ENCODE measurements at places on chromosomes 4 and X.

- no peak for DNase-seq
Observed at GRCh38 chrX:119617517-119618164, 11.4 kb upstream of the NKRF start.

DNA sequence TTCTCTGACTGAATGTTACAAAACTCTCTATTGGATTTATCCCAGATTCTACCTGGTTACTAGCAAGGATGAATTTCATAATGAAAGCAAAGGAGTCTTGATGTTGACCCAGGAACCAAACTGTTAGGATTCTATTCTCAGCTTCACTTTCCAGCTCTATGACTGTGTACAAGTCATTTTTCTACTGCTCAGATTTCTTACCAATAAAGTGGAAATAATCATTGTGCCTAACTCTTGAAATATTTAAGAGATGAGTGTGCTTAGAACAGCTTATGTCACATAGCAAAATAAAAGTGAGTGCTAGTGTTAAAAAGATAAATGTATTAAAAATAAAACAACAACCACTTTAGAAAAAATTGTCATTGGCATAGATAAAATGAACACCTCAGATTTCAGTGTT lies 45.6 kb downstream of the EPHA5 start:
- no peak for DNase-seq

DNA sequence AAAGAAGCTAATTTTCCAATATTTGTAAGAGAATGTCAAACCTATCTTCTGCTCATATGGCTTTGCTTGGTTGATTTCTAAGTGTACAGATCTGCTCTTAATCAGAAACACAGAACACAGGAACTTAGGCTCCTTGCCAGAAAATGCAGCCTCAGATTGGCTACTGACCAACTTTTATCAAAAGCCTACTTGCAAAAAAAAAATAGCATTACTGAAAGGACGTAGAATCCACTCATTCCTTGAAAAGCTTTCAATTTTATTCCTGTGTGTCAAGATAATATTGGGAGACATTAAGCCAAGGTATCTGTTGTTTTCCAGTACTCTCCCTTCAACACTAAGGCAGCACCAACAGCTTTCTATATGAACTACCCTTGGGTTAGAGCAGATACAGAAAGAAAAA lies 127.6 kb upstream of the INTU start:
- no peak for DNase-seq

- DNase-seq = no peak
Observed at GRCh38 chr4:40718586-40718985, 31.2 kb upstream of the NSUN7 start.

DNA sequence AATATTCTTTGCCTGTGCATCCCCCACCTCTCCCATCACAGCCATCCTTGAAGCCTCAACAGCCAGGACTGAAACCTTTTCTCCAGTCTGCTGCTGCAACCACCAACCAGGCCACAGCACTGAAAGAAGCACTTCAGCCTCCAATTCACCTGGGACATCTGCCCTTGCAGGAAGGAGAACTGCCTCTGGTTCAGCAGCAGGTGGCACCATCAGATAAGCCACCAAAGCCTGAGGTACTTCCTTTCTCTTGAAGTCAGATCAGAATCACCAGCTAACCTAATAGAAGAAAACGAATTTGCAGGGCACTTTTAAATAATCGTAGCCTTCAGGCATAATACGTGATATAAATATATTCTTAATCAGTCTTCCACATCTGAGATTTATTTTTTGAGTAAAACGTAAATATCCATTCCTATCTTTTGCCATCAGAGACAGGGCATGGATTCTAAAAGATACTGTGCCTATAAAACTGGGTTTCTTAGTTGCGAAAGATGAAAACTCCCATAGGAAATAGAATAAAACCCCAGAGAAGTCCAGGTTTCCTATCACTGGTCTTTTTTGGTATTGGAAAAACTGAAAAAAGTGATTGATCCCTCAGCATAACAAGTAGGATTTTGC lies 9.5 kb downstream of the AMBN start:
- no peak for DNase-seq

DNA sequence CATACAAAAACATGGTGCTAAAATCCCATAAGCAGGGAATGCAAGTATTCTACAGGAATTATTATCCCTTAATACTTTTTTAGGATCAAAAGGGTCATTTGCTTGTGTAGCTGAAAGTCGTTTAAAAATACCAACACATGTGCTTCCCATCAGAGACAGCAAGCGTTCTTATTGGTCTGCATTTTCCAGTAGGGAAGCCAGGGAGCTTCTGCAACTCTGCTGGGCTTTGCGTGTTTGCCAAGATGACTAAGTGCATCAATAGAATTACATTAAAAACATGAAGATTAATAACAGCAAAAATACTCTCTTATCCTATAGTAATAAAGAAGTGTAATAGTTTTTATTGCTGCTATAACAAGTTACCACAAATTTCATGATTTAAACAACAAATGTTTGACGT lies 111.2 kb downstream of the QDPR start:
- no peak for DNase-seq

DNA sequence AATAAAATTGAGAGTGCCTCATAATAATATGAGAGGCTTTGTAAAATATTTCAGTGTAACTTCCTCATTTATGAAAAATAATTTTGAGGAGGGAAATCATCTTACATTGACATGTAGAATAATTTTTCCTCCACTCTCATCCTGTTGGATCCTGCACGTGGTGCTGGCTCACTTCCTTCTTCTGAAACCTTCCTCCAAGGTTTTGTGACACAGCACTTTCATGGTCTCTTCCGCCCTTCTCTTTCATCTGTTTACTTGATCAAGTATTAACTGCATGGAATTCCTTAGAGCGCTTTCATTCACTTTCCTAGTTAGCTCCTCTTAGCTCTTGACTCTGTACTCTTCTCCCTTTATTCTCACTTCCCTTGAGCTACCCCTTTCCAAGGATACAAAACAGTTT lies 246.5 kb downstream of the RAPGEF2 start:
- no peak for DNase-seq

- no peak for DNase-seq
Observed at GRCh38 chr4:77104388-77104787, 28.6 kb upstream of the CCNI start.

- no peak for DNase-seq
Observed at GRCh38 chr4:181860668-181861067, 382.5 kb upstream of the TENM3 start.

DNA sequence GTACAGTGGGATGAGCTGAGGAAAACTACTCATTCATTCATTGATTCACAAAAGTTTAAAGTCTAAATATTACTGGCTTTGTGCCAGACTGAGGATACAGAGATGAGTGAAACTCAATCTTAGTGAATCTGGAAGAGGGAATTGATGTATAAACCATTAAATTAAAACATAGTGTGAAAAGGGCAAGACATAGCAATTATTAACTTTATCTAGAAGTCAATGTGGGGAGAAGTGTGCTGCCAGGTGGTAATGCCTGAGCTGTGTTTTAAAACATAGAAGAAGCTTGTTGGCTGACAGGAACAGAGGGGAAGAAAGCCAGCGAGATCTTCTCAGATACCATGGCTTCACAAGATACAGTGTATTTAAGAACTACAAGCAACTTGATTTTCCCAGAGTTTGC lies 153.4 kb downstream of the BMPR1B start:
- no peak for DNase-seq

GRCh38 chr4:6523251-6523650 lies 50.8 kb upstream of the PPP2R2C start:
- DNase-seq = no peak

GRCh38 chrX:111339212-111339611 lies 68.9 kb upstream of the CAPN6 start:
- DNase-seq = no peak

DNA sequence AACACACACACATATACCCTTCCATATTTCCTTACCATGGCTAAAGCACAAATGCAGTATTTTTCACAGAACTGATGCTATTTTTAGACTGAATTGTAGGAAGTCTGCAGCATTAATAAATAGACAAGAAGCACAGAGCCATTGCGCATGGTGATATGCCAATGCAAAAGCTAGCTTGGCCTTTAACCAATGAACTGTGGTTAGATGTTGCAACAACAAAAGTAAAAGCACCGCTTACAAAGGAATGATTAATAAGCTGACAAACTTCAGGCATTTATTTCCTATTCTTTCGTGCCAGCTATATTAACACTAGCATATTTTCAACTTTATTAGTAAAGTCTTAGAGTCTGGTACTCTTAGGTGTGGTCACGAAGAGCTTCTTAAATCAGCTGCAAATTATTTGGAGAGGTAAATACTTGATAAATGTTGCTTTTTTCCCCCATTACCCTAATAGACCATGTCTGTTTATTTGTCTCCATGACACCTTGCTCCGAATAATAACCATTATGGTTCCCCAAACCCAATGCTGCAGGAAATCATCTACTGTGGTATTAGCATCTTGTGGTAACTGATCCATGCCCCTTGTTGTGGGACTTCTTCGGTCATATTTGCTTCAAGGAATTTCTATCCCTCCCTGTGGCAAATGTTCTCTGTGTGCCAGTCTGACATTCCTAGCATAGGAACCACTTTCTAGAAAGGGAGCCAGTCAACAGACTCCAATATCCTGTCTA lies 306.1 kb upstream of the TAPT1 start:
- DNase-seq = no peak

DNA sequence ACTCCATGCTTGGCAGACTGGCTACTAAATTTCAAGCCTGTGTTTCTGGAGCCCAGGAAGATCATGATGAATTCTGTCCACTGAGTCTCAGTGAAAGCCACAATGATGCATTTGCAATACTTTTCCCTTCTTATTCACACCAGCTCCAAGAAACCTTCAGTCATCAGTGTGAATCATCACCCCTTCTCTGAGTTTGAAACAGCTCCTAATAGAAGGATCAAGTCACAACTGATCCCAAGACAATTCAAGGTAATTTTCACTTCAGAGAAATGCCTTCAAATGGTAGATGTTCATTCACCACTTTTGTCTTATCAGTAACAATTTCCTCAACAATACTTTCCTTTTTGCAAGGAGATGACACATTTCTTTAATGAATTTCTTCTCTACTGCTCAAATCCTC lies 257.4 kb downstream of the NLGN4X start:
- DNase-seq = no peak

DNA sequence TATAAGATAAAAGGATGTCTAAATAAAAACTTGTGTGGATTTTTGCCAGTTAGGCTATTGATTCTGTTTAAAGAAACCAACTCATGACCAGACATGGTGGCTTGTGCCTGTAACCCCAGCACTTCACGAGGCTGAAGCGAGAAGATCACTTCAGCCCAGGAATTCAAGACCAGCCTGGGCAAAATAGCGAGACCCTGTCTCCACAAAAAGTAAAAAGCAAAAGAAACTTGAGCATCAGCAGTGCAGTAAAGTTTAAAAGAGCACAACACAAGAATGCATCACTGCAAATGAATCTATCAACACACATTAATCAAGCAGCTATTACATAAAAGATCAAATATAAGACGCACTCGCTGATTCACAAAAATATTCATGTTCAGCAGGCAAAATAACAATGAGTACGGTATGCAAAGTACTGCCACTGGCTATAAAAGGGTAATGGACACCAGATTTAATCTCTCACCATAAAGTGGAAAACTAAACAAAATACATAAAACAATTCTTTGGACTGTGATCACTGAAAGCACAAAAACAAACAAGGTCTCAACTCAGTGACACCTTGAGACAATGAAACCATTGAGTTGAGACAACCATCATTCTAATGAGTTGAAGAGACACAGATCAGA lies 41.3 kb downstream of the LRBA start:
- no peak for DNase-seq

- DNase-seq = no peak
Observed at GRCh38 chr4:80226094-80226493, 28.8 kb downstream of the PRDM8 start.

GRCh38 chr4:48297256-48297846 lies 27.7 kb upstream of the TEC start:
- DNase-seq = no peak

DNA sequence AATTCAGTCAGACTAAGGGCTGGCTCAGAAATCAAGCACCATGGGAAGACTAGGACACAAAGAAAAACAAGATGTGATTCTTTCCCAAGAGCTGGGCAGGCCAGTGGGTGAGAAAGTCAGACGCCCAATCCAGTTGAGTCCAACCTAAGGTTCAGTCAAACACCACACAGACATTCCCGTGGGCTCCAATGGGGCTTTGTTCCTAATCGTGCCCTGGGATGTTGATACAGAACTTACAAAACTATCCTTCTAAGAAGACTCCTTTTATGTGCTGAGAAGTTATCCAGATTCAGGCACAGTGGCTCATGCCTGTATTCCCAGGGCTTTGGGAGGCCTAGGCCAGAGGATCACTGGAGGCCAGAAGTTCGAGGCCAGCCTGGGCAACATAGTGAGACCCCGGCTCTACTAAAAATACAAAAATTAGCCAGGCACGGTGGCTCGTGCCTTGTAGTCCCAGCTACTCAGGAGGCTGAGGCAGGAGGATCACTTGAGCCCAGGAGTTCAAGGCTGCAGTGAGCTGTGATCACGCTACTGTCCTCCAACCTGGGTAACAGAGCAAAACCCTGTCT lies 3.7 kb downstream of the BLOC1S4 start:
- DNase-seq = no peak

DNA sequence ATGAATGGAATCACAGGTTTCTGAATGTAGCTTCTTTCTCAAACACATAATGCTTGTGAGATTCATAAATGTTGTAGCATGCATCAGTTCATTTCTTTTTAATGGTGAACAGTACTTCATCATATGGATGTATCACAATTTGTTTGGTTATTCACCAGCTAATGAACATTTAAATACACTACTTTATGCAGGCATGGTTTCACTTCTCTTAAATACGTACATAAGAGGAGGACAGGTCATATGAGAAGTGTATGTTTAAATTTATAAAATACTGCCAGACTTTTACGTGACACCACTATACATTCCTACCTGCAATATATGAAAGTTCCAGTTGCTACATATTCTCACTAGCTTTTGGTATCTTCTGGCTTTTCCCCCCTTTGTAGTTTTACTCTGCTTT lies 65.4 kb downstream of the ANKRD17 start:
- DNase-seq = no peak

DNA sequence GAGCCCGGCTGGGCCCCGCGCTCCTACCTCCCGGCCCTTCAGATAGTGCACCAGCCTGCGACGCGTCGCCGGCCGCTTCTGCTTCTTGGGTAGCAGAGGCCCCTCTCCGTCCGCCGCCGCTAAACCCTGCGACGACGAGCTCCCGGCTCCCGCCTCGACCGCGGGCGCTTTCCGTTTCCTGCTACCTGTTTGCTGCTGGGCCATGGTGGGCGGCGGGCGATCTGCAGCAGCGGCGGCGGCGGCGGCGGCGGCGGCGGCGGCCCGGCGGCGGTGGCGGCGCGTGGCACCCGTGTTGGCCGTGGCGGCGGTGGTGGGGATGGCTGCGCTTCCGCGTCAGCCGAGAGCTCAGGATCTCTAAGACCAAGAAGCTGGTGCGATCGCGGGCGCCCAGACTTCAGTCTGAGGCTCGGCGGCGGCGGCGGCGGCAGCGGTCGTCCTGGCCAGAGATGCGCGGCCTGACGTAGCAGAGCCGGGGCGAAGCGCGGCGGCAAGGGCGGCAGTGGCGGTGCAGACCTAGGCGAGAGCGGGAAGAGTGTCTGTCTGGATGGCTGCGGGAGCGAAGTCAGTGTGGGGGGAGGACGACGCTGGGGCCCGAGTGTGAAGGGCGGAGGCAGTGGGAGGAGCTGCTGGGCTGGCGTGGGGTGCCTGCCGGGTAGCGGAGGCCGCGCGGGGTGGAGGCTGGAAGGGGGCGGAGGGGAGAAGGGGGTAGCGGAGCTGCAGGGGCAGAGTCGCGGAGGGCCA lies at the start of gene DCAF12L2:
Gene DCAF12L2 (minus strand): TSS at position 569 of the 741 bp plus-strand sequence. CDS start 365 bp downstream, at position 204.
- peak; percentile 8 for DNase-seq

GRCh38 chr4:76055016-76055415 lies 19.1 kb upstream of the CXCL11 start:
- DNase-seq = no peak

GRCh38 chr4:108714880-108715279 lies 48.0 kb downstream of the ETNPPL start:
- DNase-seq = no peak
